Right hindlimb (tissue), 1 donor: ENCODE measurements at places on chromosomes 11 and 22.

- DNase-seq: no peak
Measured at GRCh38 chr11:102589047-102589459, 36.1 kb downstream of the MMP20 start.

GRCh38 chr11:1152316-1153104 is 5.2 kb upstream of the MUC5AC start:
- no peak for DNase-seq

DNA sequence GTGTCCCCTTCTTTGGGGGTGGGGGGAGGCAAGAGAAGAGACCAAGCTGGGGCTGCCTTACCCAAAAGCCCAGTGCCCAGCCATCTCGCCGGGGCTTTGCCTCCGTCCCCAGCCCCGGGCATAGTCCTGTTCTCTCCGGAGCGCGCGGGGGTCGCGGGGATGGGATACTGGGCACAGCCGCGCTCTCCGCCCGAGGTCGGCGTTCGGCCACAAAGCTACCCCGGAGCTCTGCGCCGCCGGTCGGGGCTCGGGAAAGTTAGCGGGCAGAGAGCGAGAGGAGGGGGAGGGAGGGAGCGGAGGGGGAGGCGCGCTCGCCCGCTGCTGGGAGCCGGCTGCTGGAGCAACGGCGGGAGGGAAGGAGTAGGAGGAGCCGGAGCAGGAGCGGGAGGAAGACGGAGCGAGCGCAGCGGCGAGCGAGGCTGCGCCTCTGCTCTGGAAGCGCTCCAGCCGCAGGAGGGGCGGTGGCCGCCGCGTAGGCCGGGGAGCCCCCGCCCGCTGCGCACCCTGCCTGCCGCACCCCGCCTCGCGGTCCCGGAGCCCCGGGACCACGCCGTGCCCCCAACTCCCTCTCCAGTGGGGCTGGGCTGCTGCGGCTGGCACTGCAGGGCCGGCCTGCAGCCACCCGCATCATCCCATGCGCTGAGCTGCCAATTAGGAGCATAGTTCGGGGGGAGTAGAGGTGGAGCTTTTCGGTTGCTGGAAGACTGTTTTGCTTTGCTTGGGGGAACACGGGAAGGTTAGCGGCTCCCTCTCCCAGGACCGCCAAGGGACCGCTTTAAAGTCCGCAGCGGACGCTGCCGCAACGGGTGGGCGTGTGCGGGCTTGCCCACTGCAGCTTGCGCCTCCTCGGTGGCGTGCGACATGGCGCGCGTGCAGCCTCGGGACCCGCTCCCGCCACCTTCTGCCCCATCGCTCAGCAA is at the start of gene SCN4B:
TSS of gene SCN4B (minus strand) at position 272 of the 920 bp plus-strand sequence. CDS start at position 122, 150 bp downstream.
- peak; percentile 84 for DNase-seq

DNA sequence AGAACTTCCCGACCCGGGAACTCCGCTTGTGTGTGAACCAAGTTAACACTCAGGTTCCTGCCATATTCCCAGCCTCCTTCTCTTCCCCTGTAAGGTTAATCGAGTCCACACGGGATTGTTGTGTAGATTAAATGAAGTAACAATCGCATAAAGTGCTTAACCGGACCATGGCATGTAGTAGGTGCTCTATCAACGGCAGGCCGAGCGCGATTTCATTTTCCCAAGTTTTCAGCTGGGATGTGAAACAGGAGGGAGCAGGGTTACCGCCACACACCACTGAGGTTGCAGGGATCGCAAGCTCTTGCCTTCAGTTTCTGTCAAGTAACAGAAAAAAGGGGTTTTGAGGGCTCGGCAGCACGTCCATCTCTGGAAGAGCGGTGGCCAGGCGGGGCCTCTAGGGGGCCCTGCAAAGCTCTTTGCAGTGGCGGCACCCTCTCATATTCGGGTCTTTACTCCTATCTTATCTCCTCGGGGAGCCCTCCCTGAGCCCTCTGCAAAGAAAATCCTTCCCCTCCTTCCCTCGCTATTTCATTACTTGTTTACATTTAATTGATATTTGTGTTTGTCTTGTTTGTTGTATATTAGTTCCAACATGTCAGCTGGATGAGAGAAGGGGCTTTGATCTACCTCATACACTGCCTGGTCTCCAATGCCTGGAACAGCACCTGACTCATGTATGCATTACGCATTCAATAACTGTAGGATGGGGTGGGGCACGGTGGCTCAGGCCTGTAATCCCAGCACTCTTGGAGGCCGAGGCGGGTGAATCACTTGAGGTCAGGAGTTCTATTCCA is 816 bp upstream of the PLEKHA7 start:
- DNase-seq: no peak

- DNase-seq: no peak
Measured at GRCh38 chr11:134711588-134711987, 299.5 kb upstream of the B3GAT1 start.

DNA sequence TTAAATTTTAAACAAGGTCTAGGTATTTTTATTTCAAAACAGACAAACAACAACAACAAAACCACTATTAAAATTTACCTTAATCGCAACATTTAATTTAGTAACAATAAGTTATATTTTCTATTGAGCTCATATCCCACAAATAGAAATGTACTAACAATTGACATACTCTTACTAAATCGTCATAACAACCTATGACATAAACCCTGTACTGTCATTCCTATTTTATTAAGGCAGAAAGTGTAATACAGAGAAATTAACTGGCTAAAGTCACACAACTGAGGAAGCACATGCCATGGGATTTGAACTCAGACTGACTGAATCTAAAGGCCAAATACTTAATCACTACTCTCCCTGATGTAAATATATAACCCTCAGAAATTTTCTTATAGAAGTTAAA is 3.0 kb downstream of the KIF18A start:
- DNase-seq: no peak

- DNase-seq: no peak
Measured at GRCh38 chr22:27278946-27279345, 522.6 kb downstream of the MN1 start.
